ENCODE measurements at places on chromosomes 13 and 19.

DNA sequence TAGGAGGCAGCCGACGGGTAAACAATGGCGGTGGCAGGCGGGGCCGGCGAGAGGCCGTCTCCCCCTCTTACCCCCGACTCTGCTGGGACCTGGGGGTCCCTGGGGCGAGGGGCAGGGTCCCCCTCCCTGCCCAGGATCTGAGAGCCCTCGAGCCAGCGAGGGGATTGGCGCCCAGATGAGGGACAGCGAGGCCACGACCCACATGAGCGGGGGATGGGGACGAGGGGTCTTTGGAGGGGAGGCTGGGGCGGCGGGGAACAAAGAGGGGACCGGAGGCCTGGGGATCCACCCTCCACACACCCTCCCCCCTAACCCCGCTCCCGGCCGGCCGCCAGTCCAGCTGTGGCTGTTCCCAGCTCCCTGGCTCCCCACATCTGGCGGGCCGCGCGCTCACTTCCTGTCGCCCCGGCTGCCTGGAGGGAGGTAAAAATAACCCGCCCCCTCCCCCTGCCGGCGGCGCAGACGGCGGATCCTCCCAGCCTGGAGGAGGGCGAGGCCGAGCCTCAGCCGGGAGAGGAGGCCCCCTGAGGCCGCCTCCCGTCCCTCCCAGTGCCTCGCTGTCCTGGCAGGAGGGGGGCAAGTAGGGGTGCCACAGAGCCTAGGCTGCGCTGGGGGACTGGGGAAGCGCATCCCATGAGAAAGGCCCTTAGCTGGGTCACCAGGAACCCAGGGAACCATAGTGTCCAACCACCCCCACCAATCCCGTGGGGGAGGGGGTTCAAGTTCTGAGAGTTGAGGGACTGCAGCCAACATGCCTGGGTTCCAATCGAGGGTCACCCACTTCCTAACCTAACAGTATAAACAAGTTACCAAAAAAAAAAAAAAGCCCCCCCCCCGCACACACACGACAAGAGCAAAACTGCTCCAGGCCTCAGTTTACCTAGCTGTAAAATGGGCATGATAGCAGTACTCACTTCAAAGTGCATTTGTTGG is 29.3 kb upstream of the NANOS3 start:
- peak; percentile 88 for DNase-seq

GRCh38 chr13:38980750-38981078 is 9.9 kb downstream of the STOML3 start:
- no peak for DNase-seq

DNA sequence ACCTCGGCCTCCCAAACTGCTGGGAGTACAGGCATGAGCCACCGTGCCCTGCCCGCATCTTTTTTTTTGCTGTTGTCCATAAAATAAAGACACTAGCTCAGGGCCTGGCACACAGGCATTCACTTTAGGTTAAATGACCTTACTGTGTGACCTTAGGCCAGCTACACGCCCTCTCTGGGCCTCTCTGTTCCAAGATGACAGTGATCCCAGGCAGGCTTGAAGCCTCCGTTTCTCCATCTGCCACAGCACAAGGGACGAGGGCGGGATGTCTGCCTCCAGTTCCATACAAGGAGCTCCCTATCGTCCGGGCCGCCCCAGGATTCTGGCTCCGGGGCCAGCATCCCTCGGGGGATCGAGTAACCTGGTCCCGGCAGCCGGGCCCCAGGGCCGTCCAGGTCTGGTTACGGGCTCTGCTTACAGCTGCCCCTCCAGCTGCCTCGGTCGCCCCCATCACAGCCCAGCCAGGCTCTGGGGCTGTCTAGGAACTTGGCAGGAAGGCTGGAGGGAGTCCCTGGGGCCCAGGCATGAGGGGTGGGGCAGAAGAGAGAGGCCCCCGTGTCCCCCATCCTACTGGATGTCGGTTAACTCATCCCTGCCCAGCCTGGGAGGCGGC is 11.9 kb upstream of the SEMA6B start:
- no peak for DNase-seq

- peak; percentile 15 for DNase-seq
Observed at GRCh38 chr13:46578590-46578975, 25.6 kb downstream of the LRCH1 start.

GRCh38 chr19:50851620-50852019 is 3.1 kb upstream of the KLK3 start:
- no peak for DNase-seq

GRCh38 chr19:46602392-46603194 is 1.5 kb downstream of the CALM3 start:
- DNase-seq: peak; percentile 71

DNA sequence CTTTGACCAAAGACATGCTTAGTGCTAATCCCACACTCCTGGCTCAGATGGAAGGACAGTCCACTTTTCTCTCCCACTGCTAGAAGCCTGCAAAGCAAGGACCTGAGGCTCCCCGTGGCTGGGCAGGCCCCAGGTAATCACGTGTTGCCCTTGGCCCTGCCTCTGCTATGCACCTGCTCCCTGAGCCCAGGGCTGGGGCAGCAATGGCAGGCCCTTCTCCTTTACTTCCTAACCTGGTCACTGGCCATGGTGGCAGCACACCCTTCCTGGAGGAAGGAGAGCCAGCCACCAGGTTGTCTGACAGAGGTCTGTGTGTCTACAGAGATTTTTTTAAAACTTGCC is 27.9 kb upstream of the ZNF492 start:
- no peak for DNase-seq

GRCh38 chr13:78326633-78327032 is 276.7 kb downstream of the POU4F1 start:
- no peak for DNase-seq

GRCh38 chr13:79273045-79273444 is 133.0 kb downstream of the RBM26 start:
- DNase-seq: no peak

DNA sequence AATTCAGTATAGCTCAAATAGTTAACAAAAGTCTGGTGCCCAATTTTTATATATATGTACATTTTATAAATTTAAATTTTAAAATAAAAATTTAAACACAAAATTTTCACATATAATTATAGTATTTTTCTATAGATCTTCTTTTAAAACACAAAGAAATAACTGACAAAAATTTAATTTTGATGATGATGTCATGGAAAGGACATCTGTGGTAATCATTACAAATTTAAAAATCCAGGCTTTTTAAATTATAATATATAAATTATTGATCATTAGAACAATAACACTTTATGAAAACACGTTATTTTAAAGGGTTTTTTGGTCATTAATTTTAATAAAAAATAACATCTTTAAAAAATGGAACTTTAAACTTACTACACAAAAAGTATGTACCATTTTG is 381.1 kb downstream of the DACH1 start:
- DNase-seq: no peak

DNA sequence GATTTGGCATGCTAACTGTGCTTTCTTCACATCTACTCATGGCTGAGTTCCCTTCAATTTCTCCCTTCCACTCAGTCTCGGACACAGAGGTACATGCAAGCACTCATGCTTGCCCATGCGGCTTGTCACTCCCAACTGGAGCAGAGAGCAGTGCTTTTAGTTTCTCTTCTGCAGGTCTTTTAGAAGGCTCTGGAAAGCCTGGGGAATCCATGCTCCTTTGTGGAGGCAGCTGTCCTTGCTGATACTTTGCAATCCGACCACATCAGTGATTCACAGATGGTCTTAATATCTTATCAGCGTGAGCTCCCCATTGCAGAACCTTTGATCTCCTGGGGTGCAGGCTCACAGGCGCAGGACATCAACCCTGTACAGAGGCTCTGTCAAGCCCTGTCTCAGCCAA is 203.9 kb downstream of the COL4A1 start:
- no peak for DNase-seq

DNA sequence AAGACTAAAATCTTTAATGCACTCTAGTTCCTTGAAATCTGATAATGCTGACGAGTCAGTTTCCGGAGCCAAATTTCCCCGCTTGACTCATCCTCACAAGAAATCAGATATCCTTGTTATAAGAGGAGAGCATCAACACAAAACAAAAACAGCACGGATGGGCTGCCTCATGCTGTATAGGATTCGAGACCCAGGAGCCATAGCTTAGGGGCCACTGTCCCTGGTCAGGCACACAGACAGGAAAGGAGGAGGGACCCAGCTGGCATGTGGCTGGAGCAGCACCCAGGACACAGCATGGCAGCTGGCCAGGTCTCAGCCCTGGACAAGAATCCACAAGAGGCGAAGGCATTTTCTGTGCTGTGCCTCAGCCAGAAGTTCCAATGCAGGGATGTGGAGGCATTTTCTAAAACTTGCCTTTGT is 110.2 kb upstream of the SPATA13 start:
- DNase-seq: no peak

- DNase-seq: no peak
Observed at GRCh38 chr13:113539822-113540221, 44.7 kb upstream of the TFDP1 start.
